ENCODE measurements at places on chromosomes 2 and 18.

DNA sequence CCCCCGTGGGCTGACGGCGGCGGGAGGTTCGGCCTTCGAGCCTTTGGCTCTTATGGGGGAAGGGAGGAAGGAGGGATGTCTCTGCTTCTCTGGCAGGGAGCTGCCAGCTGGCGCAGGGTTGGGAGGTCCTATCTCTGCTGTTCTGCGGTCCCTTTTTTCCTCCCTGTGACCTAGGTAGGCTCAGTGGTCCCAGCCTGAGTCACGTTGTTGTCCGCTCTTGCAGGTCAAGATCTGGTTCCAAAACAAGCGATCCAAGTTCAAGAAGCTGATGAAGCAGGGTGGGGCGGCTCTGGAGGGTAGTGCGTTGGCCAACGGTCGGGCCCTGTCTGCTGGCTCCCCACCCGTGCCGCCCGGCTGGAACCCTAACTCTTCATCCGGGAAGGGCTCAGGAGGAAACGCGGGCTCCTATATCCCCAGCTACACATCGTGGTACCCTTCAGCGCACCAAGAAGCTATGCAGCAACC is 2.5 kb downstream of the DLX1 start:
- DNase-seq: peak; percentile 74

- no peak for DNase-seq
These were observed 684.6 kb upstream of the SOX11 start for GRCh38 chr2:5007596-5007995.

DNA sequence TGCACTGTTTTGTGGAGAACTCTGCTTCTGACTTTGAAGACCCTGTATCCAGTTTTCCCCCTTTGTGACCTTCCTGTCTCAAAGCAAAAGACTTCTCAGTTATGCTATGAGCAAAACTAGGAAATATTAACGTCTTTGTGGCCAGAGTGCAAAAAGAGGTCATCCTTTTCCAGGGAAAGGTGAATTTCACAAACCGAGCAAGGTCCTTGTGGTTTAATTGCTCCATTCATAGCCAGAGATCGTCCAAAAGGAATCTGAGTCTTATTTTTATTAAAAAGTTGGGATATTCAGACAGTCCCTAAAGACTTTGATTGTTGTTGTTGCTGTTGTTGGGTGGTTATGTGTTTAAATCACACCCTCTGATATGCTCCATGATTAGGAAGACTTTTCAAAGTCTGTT is 77.4 kb downstream of the NAB1 start:
- no peak for DNase-seq

GRCh38 chr18:45463451-45463850 is 151.8 kb upstream of the SLC14A2 start:
- no peak for DNase-seq

GRCh38 chr18:63314062-63314790 is 5.3 kb downstream of the BCL2 start:
- DNase-seq: no peak

GRCh38 chr2:187566712-187567111 is 12.5 kb upstream of the TFPI start:
- DNase-seq: no peak

- DNase-seq: no peak
These were observed 157.7 kb downstream of the ZNF385B start for GRCh38 chr2:179703702-179704101.

DNA sequence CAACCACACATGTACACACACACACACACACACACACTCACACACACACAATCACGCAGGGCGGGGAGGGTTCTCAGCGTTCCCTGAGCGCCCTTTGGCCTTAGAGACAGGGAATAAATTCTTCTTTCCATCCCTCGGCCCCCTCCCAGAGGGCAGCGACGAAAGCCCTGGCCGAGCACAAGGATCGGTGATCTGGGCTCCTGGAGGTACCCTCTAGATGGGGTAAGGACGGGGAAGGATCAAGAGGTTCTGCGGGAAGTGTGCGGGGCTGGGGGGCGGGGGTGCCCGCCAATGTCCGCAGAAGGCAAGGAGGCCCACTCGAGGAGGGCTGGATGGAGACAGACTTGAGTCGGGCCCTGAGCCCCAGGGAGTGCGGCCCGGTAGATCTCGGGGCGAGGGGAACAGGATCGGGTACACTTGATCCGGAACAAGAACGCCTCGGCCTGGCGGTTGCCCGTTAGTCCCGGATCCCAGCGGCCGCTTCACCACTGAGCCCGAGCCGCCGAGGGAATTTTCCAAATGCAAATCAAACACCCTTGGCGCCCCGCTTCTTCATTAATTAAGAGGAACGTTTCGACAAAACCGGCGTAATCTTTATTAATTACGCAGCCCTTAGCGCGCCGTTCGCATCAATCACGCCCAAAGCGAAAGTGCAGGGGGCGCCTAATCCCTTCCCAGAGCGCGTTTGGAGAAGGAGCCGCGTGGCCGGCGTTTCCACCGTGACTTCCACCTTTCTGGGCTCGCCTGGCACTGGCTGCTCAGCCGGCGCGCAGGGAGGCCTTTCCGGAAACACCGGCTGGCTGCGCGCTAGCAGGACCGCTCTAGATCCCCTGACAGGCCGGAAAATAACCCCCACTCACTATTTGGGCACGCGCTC is 7.0 kb upstream of the PAX3 start:
- peak; percentile 74 for DNase-seq

- DNase-seq: no peak
These were observed 1.9 kb downstream of the ZDBF2 start for GRCh38 chr2:206276169-206276942.

GRCh38 chr2:181036445-181036844 is 56.0 kb downstream of the UBE2E3 start:
- no peak for DNase-seq

GRCh38 chr2:46970334-46971288 is 55.0 kb upstream of the MCFD2 start:
- DNase-seq: no peak

DNA sequence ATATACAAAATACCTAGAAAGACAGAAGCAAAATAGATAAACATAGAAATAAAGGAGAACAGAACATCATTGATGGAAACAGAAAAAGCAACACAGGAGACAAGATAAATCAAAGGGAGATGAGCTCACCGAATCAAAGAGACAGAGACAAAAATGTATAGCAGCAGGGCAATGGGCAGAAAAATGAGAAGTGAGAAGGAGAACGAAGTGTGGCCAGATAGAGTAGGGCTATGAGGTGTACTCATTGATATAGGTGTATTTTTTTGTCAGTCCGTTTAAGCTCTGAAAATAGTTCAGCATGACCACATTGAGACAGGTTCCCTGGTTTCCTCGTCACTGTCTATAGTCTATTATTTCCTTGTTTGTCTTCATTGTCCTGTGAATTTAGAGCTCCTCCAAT is 55.1 kb downstream of the SP100 start:
- DNase-seq: no peak

DNA sequence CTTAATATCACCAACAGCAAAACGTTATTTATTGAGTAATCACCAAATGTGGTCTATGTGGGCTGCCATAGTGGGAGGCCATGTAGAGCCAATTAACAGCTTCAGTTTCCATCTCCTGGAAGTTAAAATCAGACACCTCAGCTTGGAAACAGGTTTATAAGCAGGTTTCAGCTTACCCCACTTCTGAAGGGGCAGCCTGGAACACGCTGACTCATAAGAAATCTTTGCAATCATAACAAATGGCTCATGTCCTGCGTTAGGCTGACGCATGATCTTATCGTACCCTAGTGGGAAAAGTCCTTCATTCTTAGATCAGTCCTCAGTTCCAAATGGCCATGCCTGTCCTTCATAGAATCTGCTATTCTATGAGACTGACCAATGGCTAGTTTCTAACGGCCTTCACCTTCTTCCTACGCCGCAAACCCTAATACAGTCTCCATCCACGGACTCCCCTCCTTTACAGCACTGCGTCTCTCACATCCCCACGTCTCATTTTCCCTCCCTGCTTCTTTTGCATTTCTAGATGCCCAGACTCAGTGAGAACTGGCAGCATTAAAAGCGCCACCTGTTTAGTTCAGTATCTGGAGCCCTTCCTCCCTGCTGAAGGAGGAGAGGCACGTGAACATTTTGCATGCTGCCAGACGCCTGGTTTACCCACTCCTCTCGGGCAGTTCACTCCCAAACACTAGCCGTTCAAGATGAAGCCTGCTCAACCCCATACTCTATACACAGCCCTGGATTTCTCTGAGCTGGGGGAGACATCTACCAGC is 24.2 kb upstream of the BZW1 start:
- DNase-seq: peak; percentile 2

DNA sequence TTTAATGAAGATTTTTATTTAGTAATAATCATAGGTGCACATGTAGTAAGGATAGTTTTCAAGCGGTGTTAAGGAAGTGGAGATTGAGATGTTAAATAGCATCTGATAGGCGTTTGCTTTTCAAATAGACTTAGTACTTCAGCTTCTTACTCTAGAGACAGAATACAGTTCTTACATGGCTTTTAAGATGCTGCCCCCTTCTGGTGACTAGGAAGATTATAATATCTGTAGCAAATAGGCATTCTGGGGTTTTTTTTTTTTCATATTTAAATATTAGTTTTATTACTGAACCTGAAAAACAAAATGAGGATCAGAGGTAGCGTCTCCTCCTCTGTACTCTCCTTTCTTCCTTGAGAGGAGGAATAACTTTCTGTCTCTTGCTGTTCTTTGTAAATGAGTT is 100.2 kb downstream of the AGAP1 start:
- DNase-seq: no peak

- DNase-seq: no peak
These were observed 233.2 kb downstream of the SLC8A1 start for GRCh38 chr2:40218679-40219078.

GRCh38 chr2:32559136-32559535 is 68.7 kb upstream of the TTC27 start:
- DNase-seq: no peak

- no peak for DNase-seq
These were observed 1045.1 kb upstream of the POU3F3 start for GRCh38 chr2:103808814-103809213.

GRCh38 chr2:229408962-229409361 is 137.9 kb upstream of the PID1 start:
- no peak for DNase-seq

GRCh38 chr2:192971981-192972380 is 777.2 kb upstream of the TMEFF2 start:
- DNase-seq: no peak

- DNase-seq: peak; percentile 6
These were observed 510.1 kb upstream of the SLC8A1 start for GRCh38 chr2:40962026-40962425.

DNA sequence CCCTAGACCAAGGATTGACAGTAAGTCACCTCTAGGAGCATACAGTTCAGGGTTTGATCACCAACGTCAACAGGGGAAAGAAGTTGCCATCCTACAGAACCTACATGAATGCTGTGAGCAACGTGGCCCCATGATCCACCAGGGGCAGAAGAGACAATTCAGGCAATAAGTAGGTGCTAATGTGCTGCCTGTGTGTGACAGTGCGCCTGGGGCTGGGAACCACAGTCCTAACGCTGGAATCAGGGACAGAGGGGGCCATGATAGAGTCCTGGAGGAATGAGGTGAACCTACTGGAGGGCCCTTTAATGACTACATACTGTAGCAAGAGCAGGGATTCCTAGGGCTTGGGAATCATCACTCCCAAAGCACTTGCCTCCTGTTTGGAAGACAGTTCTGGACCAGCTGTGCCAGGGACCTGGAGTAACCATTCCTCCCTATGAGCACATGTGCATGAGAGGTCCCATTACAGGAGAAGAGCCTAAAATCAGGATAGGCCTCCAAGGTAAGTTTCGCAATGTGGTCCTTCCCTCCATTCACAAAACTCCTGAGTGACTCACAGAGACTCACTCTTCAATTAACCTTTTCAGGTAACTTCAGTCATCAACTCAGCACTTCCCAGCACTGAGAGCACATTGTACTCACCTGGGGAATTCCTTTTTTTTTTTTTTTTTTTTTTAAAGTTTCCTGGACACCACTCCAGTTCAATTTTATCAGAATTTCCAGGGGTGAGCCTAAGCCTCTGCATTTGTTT is 214.0 kb downstream of the TMEM163 start:
- no peak for DNase-seq
